ENCODE measurements at places on chromosomes 7 and 10.

DNA sequence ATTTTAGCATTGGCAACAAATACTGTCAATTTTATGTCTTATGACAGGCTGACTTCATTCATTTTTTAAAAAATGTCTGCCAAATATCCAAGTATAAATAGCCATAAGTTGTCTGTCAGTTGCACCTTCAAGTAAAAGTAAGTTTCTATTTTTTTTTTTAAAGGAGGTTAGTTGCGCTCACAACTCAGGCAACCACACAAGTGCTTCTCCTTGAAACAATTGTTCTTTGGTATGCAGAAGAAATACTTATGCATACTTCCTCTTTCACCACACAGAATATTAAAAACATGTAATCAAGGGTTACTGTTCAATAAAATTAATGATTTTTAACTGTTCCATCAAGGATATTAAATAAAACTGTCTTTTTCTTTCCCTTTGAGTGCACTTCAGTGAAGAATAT is 97.9 kb downstream of the RTKN2 start:
- DNase-seq = peak; percentile 16
- H3K27me3 ChIP-seq = no peaks in the 10 kb centered on the region
- H3K36me3 ChIP-seq = no peaks in the 10 kb centered on the region

- H3K36me3 ChIP-seq = no peaks in the 10 kb centered on the region
- H3K27me3 ChIP-seq = no peaks in the 10 kb centered on the region
- no peak overlapping the region for H3K4me3 ChIP-seq
- no peak overlapping the region for H3K27ac ChIP-seq
- no peaks in the 10 kb centered on the region for H3K4me1 ChIP-seq
Measured at GRCh38 chr7:134071355-134072331, 55.5 kb upstream of the LRGUK start.

DNA sequence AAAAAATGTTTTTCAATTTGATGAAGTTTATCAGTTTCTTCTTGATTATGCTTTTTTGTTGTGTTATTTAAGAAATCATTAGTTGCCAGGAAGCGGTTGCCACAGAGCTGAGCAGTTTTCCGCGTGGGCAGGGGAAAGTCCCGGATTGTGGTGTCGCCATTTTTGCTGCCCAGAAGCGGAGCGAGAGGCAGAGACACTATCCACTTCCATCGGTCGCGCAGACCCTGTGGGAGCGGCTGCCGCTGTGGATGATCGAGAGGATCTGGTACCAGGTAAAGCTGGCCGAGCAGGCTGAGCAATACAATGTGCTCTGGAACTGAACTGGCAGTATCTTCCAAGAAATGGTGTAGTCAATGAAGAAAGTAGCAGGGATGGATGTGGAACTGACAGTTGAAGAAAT is 119.8 kb downstream of the ZNF736 start:
- H3K4me1 ChIP-seq = no peaks in the 10 kb centered on the region

DNA sequence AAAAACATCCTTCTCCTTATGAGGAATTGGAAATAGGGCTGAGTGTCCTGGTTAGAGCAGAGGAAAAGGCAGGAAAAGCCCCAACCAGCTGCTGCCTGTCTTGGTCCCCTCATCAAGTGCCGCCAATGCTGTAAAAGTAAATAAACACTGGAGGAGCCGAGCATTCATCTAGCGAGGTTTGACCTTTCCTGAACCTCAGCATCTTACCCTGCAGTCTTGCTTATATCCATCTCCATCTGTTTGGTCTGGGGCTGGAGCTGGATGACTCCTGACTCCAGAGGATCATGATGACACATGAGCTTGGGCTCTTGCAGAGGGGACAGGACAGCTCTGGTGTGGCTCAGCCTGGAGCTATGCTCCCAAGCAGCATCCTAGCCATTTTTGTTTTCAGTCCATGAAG is 501.1 kb downstream of the TNS3 start:
- no peak overlapping the region for H3K4me3 ChIP-seq
- no peaks in the 10 kb centered on the region for H3K4me1 ChIP-seq
- DNase-seq = no peak
- no peaks in the 10 kb centered on the region for H3K27me3 ChIP-seq

DNA sequence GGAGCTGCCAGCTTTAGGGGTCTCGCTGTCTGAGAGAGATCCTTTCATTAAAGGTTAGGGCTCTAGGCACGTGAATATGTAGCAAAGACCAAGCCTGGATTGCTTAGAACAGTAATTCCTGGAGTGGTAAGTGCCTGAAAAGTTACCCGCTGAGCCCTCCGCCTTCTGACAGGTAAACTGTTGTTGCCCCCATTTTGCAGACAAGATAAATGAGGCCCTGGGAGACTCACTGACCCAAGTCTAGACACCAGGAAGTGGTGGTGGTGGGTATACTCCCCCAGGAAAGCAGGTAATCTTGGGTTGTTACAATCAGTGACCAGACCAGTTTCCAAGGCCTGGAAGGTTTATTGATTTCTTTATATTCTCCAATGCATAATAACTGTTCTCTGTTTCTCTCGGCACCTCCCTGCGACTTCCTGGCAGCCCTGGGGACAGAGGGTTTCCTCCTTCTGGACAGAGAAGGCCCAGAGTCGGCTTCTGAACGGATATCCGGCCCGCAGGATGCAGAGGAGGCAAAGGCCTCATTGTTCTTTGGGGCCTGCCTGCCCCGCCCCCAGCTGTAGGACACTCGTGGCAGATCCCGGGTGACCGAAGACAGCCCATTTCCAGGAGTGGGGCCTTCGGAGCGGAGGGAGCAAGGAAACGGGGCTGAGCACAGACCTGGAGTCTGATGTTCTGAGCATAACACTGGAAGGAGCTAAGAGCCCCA is 1.3 kb upstream of the GRK5 start:
- H3K4me1 ChIP-seq = peaks cover 39% of the 10 kb centered on the region
- DNase-seq = peak; percentile 40
- H3K4me3 ChIP-seq = peak overlapping the region; percentile 80
- H3K27me3 ChIP-seq = no peaks in the 10 kb centered on the region
- no peaks in the 10 kb centered on the region for H3K36me3 ChIP-seq

DNA sequence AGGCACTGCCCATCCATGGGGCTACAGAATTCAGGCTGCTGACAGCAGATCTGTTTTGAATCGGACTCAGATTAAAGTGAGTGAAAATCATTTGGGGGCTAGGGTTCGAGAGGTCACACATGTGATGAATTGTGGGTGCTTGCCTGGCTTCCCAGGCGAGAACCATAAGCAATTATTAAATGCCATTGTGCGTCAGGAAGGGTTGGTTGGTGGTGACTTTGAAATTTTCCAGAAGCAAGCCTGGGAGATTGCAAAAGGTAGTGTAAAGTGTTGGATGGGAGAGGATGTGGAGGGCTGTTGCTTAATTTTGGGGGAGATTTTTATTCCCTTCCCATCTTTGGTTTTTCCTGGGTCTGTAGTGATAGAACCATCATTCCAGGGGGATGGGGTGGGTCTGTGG is 34.6 kb downstream of the LRMDA start:
- no peak overlapping the region for H3K4me3 ChIP-seq
- H3K36me3 ChIP-seq = peaks cover 2% of the 10 kb centered on the region
- H3K4me1 ChIP-seq = peaks cover 31% of the 10 kb centered on the region
- no peak for DNase-seq
- no peak overlapping the region for H3K27ac ChIP-seq
- no peaks in the 10 kb centered on the region for H3K27me3 ChIP-seq

GRCh38 chr7:155969192-155969929 is 157.1 kb upstream of the SHH start:
- H3K36me3 ChIP-seq = no peaks in the 10 kb centered on the region
- no peak for DNase-seq
- no peak overlapping the region for H3K4me3 ChIP-seq
- no peak overlapping the region for H3K27ac ChIP-seq

GRCh38 chr10:129908406-129908805 is 55.7 kb downstream of the EBF3 start:
- no peak overlapping the region for H3K4me3 ChIP-seq
- DNase-seq = no peak
- no peaks in the 10 kb centered on the region for H3K4me1 ChIP-seq
- H3K27ac ChIP-seq = no peak overlapping the region
- H3K36me3 ChIP-seq = no peaks in the 10 kb centered on the region
- no peaks in the 10 kb centered on the region for H3K27me3 ChIP-seq

DNA sequence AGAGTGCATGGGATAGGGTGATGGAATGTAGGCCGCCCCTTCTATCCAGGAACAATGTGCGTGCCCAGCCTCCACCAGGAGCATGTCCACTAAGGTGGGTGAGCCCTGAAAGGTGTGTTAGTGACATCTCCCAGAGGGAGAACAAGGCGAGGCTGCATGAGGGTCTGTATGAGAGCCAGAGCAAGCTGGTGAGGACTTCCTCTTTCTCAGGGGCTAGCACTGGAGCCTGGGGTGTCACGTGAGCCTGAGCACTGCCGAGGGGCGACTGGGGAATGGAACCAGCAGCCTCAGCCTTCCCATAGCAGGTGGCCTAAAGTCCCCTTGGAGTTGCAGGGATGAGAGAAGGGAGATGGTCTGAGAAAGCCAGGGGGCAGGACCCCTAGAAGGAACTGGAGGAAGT is 156.3 kb upstream of the COBL start:
- H3K27me3 ChIP-seq = no peaks in the 10 kb centered on the region
- no peak overlapping the region for H3K27ac ChIP-seq
- no peaks in the 10 kb centered on the region for H3K36me3 ChIP-seq

GRCh38 chr7:120931243-120931642 is 19.3 kb upstream of the ING3 start:
- H3K36me3 ChIP-seq = no peaks in the 10 kb centered on the region
- H3K27me3 ChIP-seq = no peaks in the 10 kb centered on the region
- H3K4me3 ChIP-seq = no peak overlapping the region
- H3K4me1 ChIP-seq = no peaks in the 10 kb centered on the region
- no peak for DNase-seq
- H3K27ac ChIP-seq = no peak overlapping the region

DNA sequence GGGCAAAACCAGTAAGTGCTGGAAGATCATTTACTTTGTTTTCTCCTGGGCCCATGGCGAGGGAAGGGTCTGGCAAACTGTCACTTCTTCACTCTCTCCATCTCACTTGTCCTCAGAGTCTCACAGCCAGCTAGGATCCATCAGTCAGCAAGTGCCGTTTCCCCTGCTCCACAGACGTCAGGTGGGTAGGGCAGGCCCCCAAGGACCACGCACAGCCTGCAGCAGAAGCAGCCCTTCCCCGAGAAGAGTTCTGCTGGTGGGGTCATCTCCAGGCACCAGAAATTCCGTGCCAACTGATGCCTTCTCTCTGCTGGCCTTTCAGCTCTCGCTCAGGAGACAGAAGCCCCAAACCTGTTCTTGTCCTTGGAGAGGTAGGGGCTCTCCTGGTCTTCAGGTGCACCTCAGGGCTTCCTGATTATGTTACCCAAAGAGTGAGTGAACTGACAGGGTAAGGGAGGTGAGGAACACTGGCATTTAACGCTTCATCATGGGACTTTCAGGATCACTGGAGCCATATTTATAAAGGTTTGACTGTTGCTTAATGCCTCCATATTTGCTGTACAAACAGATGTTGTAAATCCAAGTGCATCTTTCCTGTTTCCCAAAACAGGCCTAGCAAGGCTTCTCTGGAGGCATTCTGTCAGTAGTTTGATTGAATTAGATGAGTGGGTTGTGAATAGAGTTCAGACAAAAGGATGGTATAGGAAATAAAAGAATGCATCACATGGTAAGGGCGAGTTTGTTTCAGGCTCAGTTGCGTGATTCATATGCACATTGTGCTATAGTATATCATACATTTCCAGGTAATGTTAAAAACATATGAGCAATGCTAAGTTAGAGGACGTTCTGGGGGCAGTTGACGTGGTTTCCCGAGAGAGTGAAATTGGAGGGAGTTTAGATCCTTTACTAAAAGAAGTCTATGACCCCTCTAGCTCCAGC is 13.7 kb upstream of the TSPAN15 start:
- DNase-seq = no peak
- H3K4me3 ChIP-seq = no peak overlapping the region
- H3K4me1 ChIP-seq = peaks cover 28% of the 10 kb centered on the region
- H3K27ac ChIP-seq = no peak overlapping the region
- no peaks in the 10 kb centered on the region for H3K36me3 ChIP-seq

DNA sequence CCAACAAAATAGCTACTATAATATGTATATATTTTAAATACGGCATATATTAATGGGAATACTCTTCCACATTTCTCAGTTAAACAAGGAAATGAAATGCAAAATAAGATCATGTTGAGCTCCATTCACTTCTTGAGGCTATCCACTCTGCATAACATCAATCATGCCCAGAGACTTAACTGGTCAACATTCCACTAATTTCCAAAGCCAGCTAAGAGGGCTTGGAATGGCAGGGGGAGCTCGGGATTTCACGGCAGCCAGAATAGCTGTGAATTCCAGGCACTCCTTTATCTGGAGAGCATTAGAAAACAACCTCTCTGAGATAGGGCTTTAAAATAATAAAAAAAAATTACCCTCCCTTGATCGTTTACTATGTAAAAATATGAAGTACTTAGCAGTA is 194.9 kb upstream of the CDCA7L start:
- H3K36me3 ChIP-seq = no peaks in the 10 kb centered on the region
- H3K4me1 ChIP-seq = no peaks in the 10 kb centered on the region
- no peaks in the 10 kb centered on the region for H3K27me3 ChIP-seq
- DNase-seq = no peak
- H3K4me3 ChIP-seq = no peak overlapping the region

DNA sequence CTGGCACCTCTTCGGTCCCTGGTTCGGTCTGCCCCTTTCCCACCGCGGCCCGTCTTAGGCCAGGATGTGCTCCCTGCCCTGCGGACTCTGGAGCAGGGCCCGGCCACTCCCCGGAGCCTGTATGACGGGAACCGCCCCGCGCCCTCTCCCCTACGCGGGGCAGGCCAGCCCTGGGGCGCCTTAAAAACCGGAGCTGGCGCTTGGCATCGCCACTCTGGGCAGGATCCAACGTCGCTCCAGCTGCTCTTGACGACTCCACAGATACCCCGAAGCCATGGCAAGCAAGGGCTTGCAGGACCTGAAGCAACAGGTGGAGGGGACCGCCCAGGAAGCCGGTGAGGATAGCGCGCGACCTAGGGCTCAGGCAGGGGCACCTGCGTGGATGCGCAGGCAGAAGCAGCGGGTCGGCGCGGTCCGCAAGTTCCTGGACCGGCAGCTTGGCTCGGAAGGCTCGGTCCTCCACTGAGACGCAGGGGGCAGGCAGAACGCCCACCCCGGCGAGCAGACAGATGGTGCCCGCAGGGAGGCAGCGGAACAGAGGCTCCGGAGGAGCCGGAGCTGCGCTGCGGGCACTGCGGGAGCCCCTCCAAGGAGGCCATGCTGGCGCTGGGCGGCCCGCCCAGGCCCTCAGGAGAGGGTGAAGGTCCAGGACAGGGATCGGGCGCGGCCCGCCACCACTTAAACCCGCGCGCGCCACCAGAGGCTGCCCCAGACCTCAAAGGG is at the start of gene ADIRF:
ADIRF (plus strand) TSS at position 212 of the 723 bp plus-strand sequence; CDS start at position 275, 63 bp downstream.
- peaks cover 50% of the 10 kb centered on the region for H3K4me1 ChIP-seq
- no peak for DNase-seq
- no peaks in the 10 kb centered on the region for H3K36me3 ChIP-seq
- H3K4me3 ChIP-seq = no peak within 1 kb of the TSS
- no peak within 1 kb of the TSS for H3K27ac ChIP-seq

GRCh38 chr10:4662576-4663161 is 163.3 kb upstream of the AKR1E2 start:
- H3K27ac ChIP-seq = no peak overlapping the region
- no peaks in the 10 kb centered on the region for H3K4me1 ChIP-seq
- no peaks in the 10 kb centered on the region for H3K36me3 ChIP-seq
- H3K4me3 ChIP-seq = no peak overlapping the region
- no peaks in the 10 kb centered on the region for H3K27me3 ChIP-seq
- no peak for DNase-seq

- no peaks in the 10 kb centered on the region for H3K27me3 ChIP-seq
- no peak overlapping the region for H3K27ac ChIP-seq
- no peak overlapping the region for H3K4me3 ChIP-seq
Measured at GRCh38 chr10:99850021-99850766, 67.8 kb downstream of the ABCC2 start.
